Stimulated activated CD8-positive, alpha-beta memory T cell treated with anti-CD3 and anti-CD28 coated beads, Interleukin-12 subunit alpha, Interleukin-12 subunit beta, amount 100 ng/mL, for 1 hour (primary cell): ENCODE measurements at places on chromosomes 2 and 18.

GRCh38 chr2:126876631-126877030 lies 22.1 kb upstream of the TEX51 start:
- DNase-seq, result no peak

DNA sequence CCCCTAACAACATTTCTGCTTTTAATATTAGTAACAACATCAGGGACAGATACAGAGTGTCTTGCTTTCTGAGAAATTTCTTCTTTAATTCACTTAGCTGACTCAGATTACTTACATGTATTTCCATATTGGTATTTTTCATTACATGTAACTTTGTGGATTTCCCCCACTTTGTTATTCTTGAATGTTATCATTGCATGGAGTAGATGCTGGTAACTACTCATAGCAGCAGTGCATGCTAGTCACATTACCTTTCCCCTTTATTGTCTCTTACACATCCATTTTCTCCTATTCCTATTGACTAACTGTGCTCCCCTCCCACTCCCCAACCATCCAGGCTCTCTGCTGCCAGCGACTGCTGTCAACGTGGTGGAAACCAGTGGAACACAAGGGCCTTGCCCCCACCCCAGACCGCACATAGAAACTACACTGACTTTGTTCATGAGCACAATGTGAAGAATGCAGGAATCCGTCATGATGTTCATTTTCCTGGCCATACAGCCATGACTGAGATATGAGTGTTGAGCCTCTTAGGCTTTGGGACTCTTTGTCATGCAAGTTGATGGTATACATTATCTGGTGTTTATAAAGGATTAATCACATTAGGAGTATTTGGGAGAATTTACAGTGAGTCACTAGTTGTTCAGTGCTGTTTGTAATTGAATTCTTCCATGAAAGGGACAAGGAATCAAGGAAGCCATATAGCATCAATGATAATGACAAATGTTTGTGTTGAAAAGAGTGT lies 91.0 kb downstream of the EPB41L5 start:
- no peak for DNase-seq

- no peak for DNase-seq
Observed at GRCh38 chr2:8620611-8621382, 61.1 kb upstream of the ID2 start.

DNA sequence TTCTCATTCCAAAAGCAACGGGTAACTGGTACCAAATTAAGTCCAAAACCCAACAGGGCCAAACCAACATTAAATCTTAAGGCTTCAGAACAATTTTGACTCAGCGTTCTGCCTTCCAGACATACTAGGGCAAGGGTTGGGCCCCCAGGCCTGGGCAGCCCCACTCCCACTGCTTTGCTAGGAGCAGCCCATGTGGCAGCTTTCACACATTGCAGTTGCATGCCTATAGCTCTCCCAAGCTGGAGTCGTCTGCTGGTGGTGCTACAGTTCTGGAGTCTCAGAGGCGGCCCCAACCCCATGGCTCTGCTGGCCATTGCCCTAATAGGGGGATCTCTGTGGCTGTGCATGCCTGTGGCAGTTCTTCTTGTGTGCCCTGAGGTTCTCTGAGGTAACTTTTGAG lies 37.6 kb upstream of the CD226 start:
- no peak for DNase-seq

- no peak for DNase-seq
Observed at GRCh38 chr2:130346741-130347066, 4.0 kb downstream of the IMP4 start.

DNA sequence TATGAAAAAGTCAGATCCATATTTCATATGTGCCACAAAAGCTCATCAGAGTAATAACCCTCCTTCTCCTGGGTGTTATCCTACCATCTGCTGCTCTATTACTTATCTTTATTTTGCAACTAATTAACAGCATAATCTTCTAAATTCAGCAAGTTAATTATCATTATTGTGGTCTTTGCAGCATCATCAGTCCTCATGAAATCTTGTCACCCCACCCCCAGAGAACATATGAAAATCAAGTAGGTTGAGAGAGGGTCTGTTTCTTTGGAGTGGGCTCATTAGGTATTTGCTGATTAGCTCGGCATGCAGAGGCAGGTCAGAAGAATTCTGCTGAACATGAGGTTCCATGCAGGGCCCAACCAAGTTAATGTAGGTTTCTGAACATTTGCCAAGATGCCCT lies 64.8 kb downstream of the ATF2 start:
- DNase-seq, result no peak

DNA sequence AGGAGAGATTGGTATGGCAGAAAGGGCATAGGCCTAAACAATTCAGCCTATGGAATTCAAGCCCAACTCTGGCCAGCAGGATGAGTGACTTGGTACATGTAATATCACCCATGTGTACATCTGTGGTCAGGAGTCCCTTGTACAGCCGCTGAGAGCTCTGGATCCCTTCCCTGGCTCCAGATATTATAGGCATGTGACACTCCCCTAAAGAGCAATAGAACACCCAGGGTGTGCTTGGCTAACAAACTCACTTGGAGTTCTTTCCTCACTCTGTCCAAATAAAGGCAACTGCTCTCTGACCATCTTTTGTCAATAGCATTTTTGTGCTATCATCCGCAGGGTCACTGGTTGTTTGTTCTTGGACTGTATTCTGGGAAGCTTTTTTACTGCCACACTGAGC lies 197.4 kb upstream of the NCKAP5 start:
- no peak for DNase-seq

- no peak for DNase-seq
Observed at GRCh38 chr2:15760232-15760910, 168.7 kb downstream of the DDX1 start.

DNA sequence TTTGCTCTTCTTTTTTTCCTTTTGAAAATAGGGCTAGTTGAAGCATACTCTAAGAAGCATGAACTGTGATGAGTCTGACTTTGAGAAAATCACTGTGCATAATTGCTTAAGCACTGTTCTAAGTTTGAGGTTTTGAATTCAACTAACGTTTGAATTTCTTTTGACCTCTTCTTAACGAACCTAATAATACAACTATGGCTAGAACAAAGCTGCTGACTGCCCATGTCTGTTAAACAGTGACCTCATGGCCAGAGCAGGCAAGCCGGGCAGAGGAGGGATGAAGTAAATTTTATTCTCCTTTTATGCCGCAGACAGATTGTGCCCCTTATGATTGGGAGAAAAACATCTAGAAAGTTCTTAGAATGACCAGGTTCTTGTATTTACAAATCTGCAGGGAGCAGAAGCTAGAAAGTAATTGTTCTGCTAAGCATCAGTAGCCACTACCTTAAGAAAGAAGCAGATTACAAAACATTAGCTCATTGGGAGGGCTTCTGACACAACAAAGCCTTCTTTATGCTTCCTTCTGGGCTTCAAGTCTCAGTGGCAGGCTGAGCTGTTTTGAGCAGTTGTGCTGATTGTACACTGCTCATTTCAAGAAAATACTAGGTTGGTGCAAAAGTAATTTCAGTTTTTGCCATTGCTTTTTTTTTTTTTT lies 97.8 kb upstream of the RASGRP3 start:
- DNase-seq, result no peak

DNA sequence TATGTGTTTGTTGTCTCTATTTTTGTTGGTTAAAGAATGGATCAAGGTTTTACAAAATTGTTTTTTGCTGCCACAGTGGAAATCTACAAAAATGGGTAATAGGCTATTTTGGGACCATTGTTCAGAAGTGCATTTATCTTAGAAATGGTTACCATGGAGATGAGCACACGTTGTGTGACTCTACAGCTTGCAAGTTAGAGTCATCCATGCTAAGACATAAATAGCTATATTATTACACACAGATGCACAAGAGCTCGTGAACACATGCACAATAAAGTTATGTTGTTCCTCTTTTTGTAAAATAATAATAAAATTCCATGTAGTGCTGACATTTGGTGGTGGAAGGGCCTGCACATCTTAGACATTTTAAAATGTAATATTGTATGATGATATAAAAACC lies 15.5 kb upstream of the DUSP19 start:
- no peak for DNase-seq

GRCh38 chr2:74740741-74741431 lies 86.8 kb downstream of the SEMA4F start:
- DNase-seq, result no peak

- DNase-seq, result no peak
Observed at GRCh38 chr18:59659508-59660170, 37.6 kb downstream of the CCBE1 start.

- no peak for DNase-seq
Observed at GRCh38 chr2:208146006-208146405, at the start of gene CRYGB. Gene CRYGB, minus strand, starts transcription at chr2:208146158. Its CDS starts 38 bp downstream, at chr2:208146120.

DNA sequence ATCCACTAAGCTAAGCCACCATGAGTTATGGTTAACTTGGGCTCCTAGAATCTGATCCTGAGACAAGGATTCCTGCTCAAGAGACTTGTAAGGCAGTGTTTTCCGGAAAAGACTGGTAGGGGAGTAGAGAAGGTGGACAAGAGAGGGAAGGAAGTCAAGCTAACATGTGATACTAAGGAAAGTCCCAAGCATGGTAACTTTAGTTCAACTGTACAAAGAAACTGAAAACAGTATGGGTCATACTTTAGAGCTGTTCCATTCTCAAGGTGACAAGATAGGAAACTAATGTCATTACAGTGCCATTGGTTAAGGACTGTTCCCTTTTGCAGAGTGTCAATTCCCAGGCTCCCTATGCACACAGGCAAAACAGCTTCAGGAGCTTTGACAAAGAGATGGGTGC lies 5.8 kb downstream of the MYO5B start:
- DNase-seq, result no peak

DNA sequence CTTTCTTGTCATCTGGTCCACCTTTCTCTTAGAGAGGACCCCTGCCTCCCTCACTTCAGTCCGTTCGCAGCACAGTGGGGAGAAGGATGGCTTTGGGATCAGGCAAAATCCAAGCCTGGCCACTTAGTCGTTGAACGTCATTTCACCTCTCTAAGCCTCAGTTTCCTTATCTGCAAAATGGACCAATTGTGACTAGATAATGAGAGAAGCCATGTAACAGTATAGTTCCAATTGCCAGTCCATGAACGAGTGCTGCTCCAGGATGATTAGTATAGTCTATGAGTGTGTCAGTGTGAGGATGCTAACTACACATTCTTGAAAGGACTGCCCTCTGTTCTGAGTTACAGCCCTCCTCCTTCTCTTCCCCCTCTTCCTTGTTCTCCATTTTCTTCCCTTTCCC lies 1.1 kb downstream of the INHA start:
- no peak for DNase-seq

GRCh38 chr2:175205523-175205922 lies 24.0 kb upstream of the ATP5MC3 start:
- DNase-seq, result no peak

- no peak for DNase-seq
Observed at GRCh38 chr2:180747728-180748127, 232.7 kb upstream of the UBE2E3 start.
